CD8-positive, alpha-beta memory T cell (primary cell): ENCODE measurements at places on chromosomes 7 and 10.

- no peak for DNase-seq
These were observed 71.7 kb downstream of the SH3PXD2A start for GRCh38 chr10:103783681-103784080.

- no peak for DNase-seq
These were observed 188.9 kb downstream of the SKIDA1 start for GRCh38 chr10:21336476-21337170.

- DNase-seq = no peak
These were observed 74.6 kb downstream of the SH2D4B start for GRCh38 chr10:80612261-80612660.

DNA sequence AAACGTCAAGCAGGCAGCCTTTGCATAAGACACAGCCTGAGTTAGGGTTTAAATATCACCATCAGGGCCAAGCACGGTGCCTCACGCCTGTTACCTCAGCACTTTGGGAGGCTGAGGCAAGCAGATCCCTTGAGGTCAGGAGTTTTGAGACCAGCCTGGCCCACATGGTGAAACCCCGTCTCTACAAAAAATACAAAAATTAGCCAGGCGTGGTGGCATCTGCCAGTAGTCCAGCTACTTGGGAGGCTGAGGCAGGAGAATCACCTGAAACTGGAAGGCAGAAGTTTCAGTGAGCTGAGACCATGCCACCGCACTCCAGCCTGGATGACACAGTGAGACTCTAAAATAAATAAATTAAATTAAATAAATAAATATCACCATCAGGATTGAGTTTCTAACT is 33.0 kb downstream of the SRPK2 start:
- DNase-seq = no peak
